ENCODE measurements at places on chromosomes 1 and 21.

GRCh38 chr1:242225767-242226573 lies 227.1 kb upstream of the MAP1LC3C start:
- DNase-seq = no peak

GRCh38 chr1:22210636-22211035 lies 67.7 kb upstream of the WNT4 start:
- DNase-seq = no peak

DNA sequence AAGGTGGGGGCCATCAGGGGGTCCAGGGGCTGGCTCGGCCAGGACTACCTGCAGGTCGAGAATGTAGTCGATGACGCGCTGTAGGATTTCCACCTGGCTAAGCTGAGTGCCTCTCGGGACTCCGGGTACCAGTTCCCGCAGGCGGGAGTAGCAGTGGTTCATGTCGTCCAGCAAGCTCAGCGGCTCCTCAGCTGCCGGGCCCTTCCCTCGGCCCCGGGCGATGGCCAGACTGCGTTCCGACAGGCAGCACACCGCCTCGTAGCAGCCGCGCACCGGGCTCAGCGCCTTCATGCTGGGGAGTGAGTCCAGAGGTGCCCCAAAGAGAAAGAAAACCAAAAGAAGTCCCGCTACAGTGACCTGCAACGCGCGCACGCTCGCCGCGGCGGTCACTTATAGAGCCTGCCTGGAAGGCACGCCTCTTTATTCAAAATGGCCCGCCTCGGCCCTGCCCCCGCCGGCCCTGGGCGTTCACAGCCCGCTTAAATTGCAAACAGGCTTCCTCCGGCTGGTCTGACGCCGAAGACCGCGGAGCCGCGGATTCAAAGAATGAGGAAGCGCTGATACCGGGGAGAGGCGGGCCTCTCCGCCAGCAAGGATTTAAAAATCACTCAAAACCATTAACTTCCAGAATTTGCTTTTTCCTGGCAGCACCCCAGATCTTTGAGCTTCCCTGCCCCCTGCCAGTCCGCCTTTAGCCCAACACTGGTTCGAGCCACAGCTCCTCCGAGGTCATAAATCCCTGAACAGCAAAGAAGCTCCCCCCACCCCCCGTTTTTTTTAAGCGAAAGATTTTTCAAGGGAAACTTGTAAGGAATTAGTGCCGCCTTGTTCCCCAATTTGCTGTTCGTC lies at the start of gene ID3:
TSS of gene ID3 (minus strand) at position 366 of the 849 bp plus-strand sequence. CDS start at position 291, 75 bp downstream.
- DNase-seq = peak; percentile 65

DNA sequence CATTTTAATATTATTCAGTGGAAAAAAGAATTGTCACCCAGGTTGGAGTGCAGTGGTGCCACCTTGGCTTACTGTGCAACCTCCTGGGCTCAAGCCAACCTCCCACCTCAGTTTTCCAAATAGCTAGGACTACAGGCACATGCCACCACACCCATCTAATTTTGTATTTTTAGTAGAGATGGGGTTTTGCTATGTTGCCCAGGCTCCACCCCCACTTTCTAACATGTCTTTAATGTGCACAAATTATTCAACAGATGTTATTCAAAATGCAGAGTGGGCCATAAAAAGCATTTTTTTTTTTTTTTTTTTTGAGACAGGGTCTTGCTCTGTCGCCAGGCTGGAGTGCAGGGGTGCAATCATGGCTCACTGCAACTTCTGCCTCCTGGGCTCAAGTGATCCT lies 17.3 kb downstream of the DDX59 start:
- no peak for DNase-seq

DNA sequence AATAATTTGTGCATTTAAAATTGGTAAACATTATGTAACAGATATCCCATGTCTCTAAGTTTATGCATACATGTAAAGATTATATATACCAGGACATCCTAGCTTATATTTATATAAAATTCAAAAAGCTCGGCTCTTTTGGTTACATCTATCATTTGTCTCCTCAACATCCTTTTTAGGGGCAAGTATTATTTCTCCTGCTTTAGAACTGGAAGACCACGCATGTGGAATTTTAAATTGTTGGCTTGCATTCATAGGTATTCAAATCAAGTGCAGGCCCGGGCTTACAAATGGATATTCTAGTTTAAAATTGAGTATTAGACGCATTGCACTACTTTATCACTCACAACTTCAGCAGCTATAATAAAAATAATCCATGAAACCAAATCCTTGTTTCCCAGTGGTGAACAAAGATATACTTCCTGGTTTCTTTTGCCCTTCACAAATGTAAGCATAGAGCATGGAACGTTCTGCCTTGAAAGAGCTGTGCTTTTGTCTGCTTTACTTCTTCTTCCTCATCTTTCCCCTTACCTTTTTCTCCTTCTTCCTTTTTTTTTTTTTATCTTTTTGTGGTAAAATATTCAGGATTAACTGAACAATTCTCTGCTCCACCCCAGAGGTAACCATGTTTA lies 57.1 kb downstream of the DDAH1 start:
- no peak for DNase-seq

GRCh38 chr1:208185801-208186231 lies 58.4 kb downstream of the PLXNA2 start:
- DNase-seq = no peak

DNA sequence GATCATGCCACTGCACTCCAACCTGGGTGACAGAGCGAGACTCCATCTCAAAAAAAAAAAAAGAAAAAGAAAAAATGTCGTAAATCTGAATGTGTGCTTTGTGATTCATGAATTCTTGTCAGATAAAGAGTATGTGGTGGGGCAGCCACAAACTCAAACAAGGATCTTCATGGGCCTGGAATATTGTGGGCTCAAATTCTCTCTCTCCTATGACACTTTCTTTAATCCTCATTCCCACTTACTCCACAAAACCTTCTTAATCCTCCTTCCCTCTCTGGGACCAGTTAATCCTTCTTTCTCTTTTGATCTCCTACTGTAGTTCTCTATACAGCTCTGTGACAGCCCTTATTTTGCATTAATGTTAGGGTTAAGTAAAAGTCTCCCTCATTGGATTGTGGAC lies 112.3 kb downstream of the AK5 start:
- DNase-seq = no peak

DNA sequence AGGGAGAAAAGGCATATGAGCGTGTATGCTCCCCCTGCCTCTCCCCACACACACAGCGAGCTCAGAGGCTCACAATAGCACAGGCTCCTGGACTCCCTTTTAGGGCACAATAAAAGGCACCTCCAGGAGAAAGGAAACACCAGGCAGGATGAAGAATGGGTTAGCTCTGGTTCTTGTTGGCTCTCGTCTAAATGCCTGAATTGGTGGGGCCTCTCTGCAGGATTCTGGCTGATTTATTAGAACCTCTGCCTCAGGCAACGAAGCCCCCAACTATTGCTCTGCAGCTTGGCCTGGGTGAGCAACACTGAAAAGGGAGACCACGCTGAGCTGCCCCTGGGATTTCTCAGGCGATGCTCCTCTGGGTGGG lies 590.9 kb upstream of the PLXNA2 start:
- no peak for DNase-seq

Data from NCI-H774 (cell line).